AG10803 (cell line): ENCODE measurements at places on chromosomes 1 and 21.

GRCh38 chr1:157819215-157819614 lies 705 bp downstream of the FCRL1 start:
- DNase-seq = no peak

GRCh38 chr1:113871597-113872113 lies at the start of gene PTPN22:
Gene PTPN22, minus strand, starts transcription at chr1:113871712.
- peak; percentile 73 for DNase-seq

- peak; percentile 7 for DNase-seq
Measured at GRCh38 chr1:66035616-66036245, 243.0 kb downstream of the PDE4B start.

- DNase-seq = no peak
Measured at GRCh38 chr1:150696162-150696561, 792 bp downstream of the GOLPH3L start.

GRCh38 chr1:966135-966703 lies at the start of gene PLEKHN1:
Gene PLEKHN1, plus strand, starts transcription at chr1:966482. Its CDS starts 50 bp downstream, at chr1:966532.
- peak; percentile 28 for DNase-seq

GRCh38 chr1:40708750-40709099 lies 17.2 kb downstream of the NFYC start:
- DNase-seq = peak; percentile 87

DNA sequence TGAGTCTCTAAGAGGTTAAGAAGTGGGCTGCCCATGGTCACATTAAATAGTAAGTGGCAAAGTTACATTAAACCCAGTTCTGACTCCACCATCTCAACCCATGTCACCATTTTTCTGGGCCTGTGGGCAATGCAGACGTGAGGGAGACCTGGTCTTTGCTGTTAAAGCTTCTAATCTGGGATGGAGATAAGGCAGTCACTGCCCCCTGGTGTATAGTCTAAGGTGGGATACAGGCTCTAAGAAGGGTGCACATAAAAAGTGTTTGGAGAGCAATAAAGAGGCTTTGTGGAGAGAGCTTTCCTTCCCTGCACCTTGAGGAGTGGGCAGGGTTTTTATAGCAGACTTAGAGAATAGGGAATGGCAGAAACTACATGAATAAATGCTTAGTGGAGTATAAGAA lies 141.3 kb downstream of the ROR1 start:
- peak; percentile 29 for DNase-seq

GRCh38 chr1:21337010-21337437 lies 46.8 kb upstream of the ECE1 start:
- no peak for DNase-seq

GRCh38 chr1:61420243-61420642 lies 304.7 kb downstream of the TM2D1 start:
- DNase-seq = no peak

GRCh38 chr1:209805875-209806760 lies at the start of gene IRF6:
Gene IRF6, minus strand, starts transcription at chr1:209806142. Its CDS starts 4,729 bp downstream, at chr1:209801413.
- peak; percentile 62 for DNase-seq

DNA sequence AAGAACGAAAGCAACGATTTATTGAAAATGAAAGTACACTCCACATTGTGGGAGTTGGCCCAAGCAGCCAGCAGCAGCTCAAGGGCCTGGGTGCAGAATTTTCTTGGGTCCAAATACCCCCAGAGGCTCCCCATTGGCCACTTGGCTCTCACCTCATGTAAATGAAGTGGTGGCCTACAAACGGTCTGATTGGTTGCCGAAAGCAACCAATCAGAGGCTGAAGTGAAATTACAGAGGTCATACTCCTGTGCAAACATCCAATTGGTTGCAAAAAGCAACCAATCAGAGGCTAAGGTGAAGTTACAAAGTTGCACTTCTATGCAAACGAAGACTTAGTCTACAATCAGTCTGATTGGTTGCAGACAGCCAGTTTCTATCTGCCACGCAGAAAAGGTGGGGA lies 31.9 kb downstream of the FAM163A start:
- DNase-seq = no peak

DNA sequence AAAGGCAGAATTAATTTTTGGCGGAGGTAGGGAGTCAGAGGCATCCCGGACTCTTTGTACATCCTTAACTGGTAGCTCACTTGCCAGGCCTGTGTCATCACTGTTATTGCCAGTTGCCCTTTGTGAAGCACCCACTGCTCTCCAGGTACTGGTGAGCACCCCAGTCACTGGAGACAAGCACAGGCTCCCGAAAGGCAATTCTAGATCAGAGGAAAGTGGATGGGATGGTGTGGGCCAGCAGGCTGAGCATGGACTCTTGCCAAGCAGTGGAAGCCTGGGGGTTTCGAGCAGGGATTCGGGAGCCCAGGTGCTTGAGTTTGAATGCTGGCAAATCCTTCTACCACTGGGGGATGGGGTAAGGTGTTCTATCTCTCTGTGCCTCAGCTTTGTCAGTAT lies 551.1 kb downstream of the MATN1 start:
- DNase-seq = no peak
